ENCODE measurements at places on chromosomes 2 and 18.
A peak's percentile ranks its signal among the peaks of the same experiment; 100 is the strongest.

DNA sequence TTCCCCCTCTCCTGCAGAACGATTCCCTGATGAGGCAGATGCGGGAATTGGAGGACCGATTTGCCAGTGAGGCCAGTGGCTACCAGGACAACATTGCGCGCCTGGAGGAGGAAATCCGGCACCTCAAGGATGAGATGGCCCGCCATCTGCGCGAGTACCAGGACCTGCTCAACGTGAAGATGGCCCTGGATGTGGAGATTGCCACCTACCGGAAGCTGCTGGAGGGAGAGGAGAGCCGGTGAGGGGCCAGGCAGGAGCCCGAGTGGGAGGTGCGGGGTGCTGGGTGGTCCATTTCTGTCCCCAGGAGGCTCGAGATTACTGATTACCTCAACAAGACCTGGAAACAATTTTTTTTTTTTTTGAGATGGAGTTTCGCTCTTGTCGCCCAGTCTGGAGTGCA, 3.1 kb downstream of the DES start:
- DNase-seq, result no peak

DNA sequence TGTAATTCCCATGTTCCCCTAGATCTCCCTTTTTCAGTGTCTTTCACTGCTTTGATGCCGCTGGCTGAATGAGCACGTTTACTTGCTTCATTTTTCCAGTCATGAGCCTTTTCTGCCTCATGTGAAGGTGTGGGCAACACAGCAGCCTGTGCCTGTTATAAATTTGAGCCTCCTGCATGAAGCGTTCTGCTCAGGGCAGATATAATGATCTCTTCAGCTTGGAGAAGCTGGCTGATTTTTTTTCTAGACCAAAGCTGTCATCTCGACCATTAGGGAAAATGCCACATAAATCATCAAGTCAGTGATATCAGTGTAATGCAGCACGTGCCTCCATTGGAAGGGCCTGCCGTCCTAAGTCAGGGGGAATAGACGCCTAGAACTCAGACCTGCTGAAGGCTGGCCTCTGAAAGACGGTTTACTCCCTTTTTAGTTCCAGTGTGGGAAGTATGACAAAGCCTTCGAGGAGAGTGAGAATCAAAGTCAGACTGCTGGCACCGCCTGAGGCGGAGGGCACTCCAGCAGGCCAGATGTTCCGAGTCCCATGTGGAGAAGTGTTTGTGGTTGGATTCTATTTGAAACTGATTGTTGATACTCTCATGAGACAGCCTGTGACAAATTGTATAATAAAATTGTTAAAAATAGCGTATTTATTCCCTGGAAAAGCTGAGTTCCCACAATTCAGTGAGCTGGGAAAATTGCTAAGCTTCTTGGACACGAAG, 196.5 kb downstream of the MYO1B start:
- DNase-seq, result peak; percentile 82

GRCh38 chr2:105813045-105813315, 68.3 kb downstream of the NCK2 start:
- no peak for DNase-seq

DNA sequence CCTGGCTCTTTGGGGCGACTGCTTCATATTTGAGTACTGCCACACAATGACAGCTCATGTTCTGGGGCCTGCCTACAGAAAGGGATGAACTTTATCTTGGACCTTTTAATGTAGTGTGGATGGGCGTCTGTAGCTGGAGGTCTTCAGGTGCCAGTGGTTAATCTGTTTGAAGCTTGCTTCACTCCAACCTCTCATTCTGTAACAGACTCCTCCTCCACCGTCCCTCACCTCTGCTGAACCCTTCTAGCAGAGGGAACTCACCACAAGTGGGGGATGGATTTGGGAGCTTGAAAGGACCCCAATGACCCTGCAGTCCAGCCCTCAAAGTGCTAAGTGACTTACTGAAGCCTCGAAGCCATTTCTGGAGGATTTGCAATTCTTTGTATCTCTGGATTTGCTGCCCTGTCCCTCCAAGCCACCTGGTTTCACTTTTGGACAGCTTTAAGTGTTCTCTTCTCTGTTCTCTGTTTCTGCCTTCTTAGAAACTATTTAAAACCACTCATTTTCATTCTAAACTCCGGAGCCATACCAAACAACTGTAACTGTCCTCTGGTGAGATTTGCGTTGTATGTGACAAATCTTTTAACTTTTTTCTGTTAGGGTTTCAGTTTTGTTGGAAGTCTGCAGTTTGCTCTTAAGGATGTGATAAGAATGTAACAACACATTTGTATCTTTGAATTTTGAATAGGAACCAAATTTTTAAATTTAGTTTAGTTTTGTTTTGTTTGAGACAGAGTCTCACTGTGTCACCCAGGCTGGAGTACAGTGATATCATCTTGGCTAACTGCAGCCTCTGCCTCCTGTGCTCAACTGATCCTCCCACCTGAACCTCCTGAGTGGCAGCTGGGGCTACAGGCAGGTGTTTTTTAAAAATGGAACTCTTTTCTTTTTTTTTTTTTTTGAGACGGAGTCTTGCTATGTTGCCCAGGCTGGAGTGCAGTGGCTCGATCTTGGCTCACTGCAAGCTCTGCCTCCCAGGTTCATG, 37.0 kb upstream of the CASP8 start:
- DNase-seq, result no peak

GRCh38 chr2:118222273-118222594, 134.0 kb downstream of the INSIG2 start:
- no peak for DNase-seq

DNA sequence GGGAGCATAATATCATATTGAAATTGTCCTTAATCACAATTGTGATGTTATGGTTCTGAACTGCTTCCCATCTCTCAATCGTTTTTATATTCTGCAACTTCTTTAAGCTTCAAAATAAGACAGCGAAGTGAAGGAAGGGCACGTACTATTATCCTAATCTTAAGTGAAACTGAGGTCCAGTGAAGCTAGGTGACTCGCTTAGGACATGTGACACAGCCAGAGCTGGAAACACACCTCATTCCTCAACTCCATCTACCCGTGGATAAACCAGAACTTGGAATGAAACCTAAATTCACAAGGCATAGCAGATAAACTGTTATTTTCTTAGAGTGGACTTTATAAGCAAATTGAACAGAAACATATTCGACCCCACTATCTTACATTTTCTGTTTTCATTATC, 191.2 kb upstream of the PXDN start:
- DNase-seq, result no peak
